ENCODE measurements at places on chromosomes 4 and X. TPM values are rescaled to one million over a fixed set of nuclear protein-coding genes. Genes with fewer than 3 reads are reported as not detected.

GRCh38 chr4:148078061-148078460 is 346.2 kb downstream of the ARHGAP10 start:
- no peaks in the 10 kb centered on the region for H3K4me1 ChIP-seq
- no peak overlapping the region for H3K4me3 ChIP-seq
- H3K27ac ChIP-seq: no peak overlapping the region
- DNase-seq: no peak
- no peaks in the 10 kb centered on the region for H3K27me3 ChIP-seq

- peak overlapping the region; percentile 91 for H3K27ac ChIP-seq
- peak overlapping the region; percentile 97 for H3K4me3 ChIP-seq
- H3K36me3 ChIP-seq: peaks cover 10% of the 10 kb centered on the region
- peaks cover 14% of the 10 kb centered on the region for H3K4me1 ChIP-seq
- DNase-seq: peak; percentile 58
These were observed 671 bp downstream of the SLC7A11 start for GRCh38 chr4:138241281-138242075.

DNA sequence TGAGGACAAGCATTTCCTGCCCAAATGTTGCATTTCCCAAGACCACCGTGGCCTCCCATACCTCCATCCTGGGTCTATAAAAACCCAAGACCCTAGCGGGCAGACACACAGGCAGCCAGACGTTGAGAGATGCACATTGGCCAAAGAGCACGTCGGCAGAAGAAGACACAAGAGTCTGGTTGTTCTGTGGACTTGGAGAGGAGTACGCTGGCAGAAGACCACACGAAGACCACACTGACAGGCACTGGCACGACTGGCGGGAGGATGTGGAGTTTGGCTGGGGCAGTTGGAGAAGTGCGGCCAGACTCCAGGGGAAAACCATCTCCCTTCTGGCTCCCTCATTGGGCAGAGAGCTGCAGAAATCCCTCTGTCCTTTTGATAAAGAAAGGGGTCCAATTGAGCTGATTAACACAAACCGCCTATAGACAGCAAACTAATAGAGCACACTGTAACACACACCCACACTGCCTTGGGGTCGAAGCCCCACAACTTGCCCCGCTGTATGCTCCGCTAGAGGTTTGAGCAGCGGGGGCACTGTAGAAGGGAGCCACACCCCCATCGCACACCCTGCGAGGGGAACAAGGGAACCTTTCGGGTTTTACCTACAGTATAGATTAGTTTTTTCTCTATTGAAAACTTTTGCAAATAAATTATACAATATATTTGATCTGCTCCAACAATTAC is 376.7 kb upstream of the KLHL4 start:
- no peak for DNase-seq
- H3K27me3 ChIP-seq: no peaks in the 10 kb centered on the region
- no peaks in the 10 kb centered on the region for H3K4me1 ChIP-seq
- no peak overlapping the region for H3K27ac ChIP-seq

DNA sequence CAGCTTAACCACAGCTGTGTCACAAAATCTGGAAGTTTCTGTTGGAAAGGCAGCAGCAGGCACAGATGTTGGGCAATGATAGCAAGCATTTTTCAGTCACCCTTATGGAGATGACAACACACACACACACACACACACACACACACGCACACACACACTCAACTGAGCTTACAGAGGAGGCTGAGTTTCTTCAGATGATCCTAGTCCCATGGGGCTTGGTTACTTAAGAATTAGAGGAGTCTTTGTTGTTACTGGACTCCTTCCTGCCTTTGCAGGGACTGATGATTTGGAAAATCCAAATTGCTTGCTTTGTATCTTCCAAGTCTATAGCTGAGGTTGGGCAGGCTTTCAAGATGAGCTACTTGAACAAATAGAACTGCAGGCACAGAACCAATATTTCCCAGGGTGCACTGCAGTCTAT is 740.1 kb upstream of the PITX2 start:
- H3K4me3 ChIP-seq: no peak overlapping the region
- H3K27ac ChIP-seq: no peak overlapping the region
- H3K36me3 ChIP-seq: peaks cover 6% of the 10 kb centered on the region
- H3K4me1 ChIP-seq: no peaks in the 10 kb centered on the region
- DNase-seq: peak; percentile 17
- H3K27me3 ChIP-seq: no peaks in the 10 kb centered on the region

- H3K4me3 ChIP-seq: no peak overlapping the region
- H3K27ac ChIP-seq: no peak overlapping the region
- peaks cover 47% of the 10 kb centered on the region for H3K27me3 ChIP-seq
- DNase-seq: peak; percentile 26
These were observed 61.7 kb downstream of the GPR82 start for GRCh38 chrX:41785685-41786084.

- no peak for DNase-seq
- H3K27ac ChIP-seq: no peak overlapping the region
- H3K4me1 ChIP-seq: no peaks in the 10 kb centered on the region
- H3K27me3 ChIP-seq: peaks cover 6% of the 10 kb centered on the region
- H3K36me3 ChIP-seq: no peaks in the 10 kb centered on the region
These were observed 29.0 kb downstream of the HAND2 start for GRCh38 chr4:173500841-173501591.

GRCh38 chrX:63930140-63930539 is 145.1 kb upstream of the ARHGEF9 start:
- H3K27ac ChIP-seq: no peak overlapping the region
- peaks cover 6% of the 10 kb centered on the region for H3K4me1 ChIP-seq
- H3K27me3 ChIP-seq: no peaks in the 10 kb centered on the region
- DNase-seq: peak; percentile 14
- H3K4me3 ChIP-seq: no peak overlapping the region
- no peaks in the 10 kb centered on the region for H3K36me3 ChIP-seq

Gene NLRP2B
- not detected for total RNA-seq
